ENCODE measurements at places on chromosomes 3 and 15.

DNA sequence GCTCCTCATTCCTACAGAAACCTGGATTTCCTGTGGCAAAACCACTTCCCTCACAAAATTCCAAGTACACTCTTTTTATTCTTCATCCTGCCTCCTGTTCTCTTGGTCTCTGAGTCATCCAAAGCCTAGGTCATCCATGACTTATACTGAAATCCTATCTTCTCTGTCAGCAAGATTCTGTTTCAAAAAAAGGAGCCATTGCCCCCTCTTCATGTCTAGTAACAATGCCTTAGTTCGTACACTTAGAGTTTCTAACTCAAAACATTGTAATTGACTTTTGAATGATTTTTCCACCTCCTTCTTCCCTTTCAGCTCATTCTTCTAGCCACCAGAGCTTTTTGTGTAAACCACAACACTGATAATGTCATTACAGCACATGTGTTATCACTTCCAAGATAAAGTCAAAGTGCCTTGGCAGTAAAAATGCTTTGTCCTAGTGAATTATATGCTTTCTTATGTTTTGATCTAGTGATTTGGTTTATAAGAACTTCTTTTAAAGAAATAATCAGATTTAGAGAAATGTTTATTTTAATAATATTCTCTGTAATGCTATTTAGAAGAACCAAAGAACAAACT is 256.5 kb upstream of the NECTIN3 start:
- no peak for DNase-seq

DNA sequence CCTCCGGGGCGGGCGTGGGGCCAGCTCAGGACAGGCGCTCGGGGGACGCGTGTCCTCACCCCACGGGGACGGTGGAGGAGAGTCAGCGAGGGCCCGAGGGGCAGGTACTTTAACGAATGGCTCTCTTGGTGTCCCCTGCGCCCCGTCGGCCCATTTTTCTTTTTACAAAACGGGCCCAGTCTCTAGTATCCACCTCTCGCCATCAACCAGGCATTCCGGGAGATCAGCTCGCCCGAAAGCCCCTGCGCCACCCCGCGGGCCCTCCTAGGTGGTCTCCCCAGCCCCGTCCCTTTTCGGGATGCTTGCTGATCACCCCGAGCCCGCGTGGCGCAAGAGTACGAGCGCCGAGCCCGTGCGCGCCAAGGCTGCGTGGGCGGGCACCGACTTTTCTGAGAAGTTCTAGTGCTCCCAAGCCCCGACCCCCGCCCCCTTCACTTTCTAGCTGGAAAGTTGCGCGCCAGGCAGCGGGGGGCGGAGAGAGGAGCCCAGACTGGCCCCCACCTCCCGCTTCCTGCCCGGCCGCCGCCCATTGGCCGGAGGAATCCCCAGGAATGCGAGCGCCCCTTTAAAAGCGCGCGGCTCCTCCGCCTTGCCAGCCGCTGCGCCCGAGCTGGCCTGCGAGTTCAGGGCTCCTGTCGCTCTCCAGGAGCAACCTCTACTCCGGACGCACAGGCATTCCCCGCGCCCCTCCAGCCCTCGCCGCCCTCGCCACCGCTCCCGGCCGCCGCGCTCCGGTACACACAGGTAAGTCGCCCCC is at the start of gene THBS1:
Gene THBS1, plus strand, starts transcription at position 595 of the 757 bp plus-strand sequence. CDS start 779 bp downstream, outside the sequence.
- peak; percentile 4 for DNase-seq

DNA sequence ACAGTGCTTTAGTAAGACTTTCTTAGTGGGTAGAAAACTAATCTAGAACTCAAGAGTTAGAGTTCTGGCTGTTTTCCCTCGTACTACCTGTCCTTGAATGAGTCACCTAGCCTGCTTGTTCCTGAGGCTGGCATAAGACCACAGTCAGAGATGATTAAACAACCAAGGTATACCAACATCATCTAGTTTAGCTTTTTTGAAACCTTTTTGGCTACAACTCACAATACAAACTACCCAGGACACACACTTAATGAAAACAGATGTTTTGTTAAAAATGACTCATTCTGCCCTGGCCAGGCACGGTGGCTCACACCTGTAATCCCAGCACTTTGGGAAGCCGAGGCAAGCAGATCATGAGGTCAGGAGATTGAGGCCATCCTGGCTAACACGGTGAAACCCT is 4.6 kb downstream of the MCCC1 start:
- no peak for DNase-seq

DNA sequence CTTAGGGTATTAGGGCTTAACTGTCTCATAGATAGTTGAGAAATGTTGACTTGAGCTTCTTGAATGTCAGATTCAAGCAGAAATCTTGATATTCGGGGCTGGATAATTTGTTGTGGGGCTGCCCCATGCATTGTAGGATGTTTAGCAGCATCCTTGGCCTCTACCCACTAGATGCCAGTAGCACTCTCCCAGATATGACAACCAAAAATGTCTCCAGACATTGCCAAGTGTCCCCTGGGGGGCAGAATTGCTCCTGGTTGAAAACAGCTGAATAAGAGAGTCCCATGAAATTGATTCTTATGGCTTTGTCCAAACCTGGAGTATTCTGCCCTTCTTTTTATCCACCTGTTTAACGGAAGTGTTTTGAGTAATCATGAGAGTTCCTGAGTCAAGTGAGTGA is 15.9 kb upstream of the LCMT2 start:
- DNase-seq = peak; percentile 19

DNA sequence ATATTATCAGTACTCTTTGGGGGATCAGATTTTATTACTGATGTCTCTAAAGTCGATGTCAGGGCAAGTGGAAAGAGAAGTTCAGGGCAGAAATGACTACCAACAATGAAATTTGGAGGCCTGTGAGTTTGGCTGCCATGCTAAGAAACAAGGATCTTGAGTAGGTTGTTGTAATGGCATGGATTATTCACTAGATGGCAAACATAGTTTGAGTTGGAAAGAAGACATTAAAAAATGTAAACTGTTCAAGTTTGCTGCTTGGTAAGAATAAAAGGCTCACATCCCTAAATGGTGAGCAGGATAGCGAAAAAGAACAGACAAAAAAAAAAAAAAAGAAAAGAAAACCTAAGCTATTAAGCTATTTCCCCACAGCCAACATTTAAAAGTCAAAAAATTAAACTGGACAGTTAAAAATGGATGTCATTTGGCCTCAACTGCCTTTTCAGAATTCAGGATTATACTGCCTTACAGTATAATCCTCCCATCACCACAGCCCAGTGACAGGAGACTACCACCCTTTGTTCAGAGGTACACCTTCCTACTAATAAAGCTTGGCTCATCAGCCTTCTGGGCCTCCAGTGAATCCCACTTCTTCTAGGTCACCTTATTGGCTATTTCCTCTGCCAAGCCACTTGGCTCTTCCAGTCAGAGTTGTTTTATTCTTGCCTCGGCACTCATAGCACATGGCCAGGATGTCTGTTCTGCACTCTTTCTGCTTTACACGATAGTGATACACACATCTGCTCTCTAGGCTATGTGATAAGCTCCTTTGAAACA is 163.7 kb downstream of the PLD1 start:
- peak; percentile 20 for DNase-seq

- DNase-seq = no peak
Measured at GRCh38 chr3:3951071-3951470, 151.8 kb downstream of the LRRN1 start.

GRCh38 chr15:75622505-75622904 is 3.0 kb downstream of the SNUPN start:
- no peak for DNase-seq

- no peak for DNase-seq
Measured at GRCh38 chr15:35254062-35254461, 169.0 kb upstream of the NANOGP8 start.

- DNase-seq = peak; percentile 4
Measured at GRCh38 chr15:57611938-57612337, 20.2 kb downstream of the MYZAP start.

DNA sequence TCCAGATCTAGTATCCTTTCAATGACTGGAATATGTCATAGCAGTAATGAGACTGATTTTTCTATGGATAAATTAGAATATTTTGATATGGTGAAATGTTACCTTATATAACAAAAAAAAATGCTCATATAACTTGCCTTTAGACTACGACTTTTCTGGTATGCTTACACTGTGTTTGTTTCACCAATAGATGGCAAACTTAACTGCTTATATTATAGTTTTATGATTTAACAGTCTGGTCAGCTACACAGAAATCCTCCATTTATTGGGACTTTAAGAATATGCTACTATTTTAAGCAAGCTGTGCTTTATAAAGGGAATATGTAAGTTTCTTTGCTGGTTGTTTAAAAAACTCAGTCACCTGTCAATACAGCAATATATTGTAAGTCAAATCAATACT is 205.6 kb downstream of the VGLL3 start:
- DNase-seq = no peak

DNA sequence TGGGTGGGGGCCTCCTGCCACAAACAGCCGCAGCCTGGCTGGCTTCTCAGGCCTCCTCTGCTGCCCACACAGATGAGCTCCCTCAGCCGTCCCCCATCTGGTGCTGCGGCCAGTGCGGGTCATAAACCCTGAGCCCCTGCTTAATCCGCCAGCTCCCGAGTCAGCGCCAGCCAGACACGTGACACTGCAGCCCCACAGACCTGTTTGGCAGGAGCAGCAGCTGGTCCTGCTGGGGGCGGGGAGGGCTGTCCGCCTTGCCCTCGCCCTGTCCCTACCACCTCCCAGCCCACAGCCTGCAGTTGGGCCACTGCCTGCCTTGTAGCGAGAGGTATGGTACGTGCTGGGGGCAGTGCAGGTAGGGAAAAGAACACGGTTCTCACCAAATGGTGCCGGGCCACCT is 86.2 kb downstream of the IQSEC1 start:
- DNase-seq = no peak

DNA sequence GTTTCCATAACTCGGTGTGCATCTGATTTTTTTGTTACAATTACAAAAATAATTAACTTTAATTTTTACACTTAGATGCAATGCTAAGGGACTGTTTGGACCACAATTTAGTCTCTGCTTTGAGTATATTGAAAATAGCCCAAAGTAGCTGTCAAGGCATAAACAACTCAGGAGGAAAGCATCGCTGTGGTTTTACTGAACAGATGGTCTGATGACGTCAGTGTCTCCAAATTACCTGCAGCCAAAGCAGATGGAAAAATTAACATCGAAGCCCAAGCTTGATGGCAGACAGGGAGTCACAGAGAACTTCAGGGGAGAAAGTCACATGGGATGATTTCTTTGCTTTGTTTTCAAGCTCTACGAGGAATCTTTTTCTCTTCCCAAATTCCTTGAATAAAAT is 83.1 kb upstream of the PLCL2 start:
- peak; percentile 11 for DNase-seq

DNA sequence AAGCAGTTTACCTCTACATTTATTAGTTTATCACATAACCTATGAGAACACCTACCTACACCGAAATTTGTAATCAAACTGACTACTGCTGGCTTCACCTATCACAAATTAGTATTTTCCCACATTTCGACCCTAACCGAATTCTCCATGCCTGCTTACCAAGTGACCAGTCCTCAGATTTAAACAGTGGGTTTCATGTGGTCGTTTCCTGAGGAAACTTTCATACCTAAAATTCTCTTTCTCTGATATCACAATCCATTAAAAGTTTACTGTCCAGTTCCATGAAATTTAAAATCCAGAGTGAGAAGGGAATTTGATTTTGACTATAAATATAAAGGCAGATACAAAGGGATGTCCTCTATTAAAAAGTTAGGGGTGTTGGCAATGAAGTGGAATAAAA is 1.9 kb downstream of the PLOD2 start:
- DNase-seq = no peak

- DNase-seq = no peak
Measured at GRCh38 chr3:138148503-138148902, 16.3 kb upstream of the A4GNT start.

- DNase-seq = no peak
Measured at GRCh38 chr3:7874116-7874515, 627.5 kb upstream of the LMCD1 start.

DNA sequence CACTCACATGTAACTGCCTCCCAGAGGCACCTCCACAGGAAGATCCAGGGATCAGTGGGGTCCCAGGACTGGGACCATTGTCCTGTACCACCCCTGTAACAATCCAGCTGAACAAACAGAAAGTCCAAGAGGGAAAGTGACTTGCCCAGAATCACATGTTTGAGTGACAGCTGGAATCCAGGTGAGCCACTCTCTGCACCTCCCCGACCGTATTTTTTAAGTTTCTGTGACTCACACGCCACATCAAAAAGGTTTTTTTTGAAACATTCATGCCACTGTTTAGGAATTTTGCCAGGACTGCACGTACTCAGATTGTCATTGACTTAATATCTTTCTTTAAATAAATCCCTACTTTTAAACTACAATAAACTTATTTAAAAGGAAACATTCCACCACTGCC is 9.8 kb upstream of the SLC6A1 start:
- DNase-seq = no peak

GRCh38 chr15:67843571-67844387 is 3.9 kb upstream of the RNU6-1 start:
- no peak for DNase-seq

DNA sequence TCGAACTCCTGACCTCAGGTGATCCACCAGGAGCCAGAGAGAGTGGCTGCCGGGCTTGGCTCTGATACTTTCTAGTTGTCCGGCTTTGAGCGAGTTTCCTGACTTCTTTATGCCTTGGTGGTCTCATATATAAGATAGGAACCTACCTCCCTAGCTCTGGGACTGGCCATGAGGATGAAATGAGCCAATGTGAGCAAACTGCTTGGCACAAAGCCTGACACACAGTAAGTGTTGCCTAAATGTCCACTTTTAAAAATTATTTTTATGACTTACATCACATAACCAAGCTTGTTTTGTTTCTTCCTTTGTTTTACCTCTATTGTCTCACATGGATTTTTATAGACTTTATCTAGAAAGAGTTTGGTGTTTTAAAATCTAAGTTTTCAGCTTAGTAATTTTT is 42.1 kb upstream of the CCDC174 start:
- no peak for DNase-seq

DNA sequence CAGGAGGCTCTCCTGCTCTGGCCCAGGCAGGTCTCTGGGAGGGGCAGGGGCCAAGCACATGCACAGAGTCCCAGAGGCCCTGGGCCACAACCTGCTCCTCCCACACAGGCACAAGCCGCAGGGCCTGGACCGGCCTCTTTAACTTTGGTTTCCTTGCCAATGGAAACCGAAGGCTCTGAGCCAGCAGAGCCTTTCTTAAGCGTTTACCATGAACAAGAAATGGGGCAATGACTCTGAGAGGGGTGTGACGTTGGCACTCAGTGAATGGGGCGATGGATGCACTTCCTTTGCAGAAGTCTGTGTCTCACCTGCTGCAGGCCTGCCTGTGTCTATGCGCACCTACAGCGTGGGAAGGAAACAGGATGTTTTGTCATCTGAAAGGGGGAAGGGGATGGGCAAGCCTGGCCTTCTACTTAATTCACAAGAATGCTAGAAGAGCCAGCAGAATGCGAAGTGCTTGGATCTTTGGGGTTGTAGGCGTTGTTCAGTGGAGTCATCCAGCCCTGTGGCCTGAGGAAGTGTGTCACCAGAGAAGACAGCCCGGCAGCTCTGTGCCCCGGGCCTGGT is 41.8 kb downstream of the IFT122 start:
- peak; percentile 66 for DNase-seq

GRCh38 chr3:12349895-12350811 is 61.3 kb downstream of the PPARG start:
- DNase-seq = no peak

GRCh38 chr3:142577696-142578328 is 721 bp downstream of the ATR start:
- peak; percentile 45 for DNase-seq

- no peak for DNase-seq
Measured at GRCh38 chr3:123678108-123678511, 93.3 kb upstream of the HACD2 start.

GRCh38 chr3:195896361-195897080 is 11.8 kb downstream of the TNK2 start:
- no peak for DNase-seq

- DNase-seq = no peak
Measured at GRCh38 chr3:134134240-134134639, 104.5 kb upstream of the SLCO2A1 start.

GRCh38 chr15:100559330-100559729 is 30.6 kb upstream of the CERS3 start:
- DNase-seq = no peak

Measured in CD4-positive, alpha-beta T cell treated with Interleukin-21 for 1 hour (primary cell).